Stimulated activated CD8-positive, alpha-beta memory T cell treated with anti-CD3 and anti-CD28 coated beads, Interleukin-7, amount 100 ng/mL, for 24 hours (primary cell): ENCODE measurements at places on chromosomes 7 and 10.

DNA sequence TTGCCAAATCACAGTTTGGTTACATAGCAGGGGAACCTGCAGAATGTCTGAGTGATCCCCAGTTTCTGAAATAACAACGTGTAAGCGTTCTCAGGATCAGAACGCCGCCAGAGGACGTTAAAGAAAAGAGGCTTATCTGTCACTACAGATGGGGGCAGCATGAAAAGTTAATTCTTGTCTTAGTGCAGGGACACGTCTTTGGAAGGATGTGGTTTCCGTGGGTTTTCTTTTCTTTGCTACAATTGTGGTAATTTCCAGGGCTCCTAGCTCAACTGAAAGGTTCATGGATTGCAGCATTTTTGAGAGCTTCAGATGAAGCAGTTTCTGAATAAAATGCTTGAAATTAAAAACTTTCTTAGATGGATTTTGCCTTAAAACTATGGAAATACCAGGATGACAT is 106.6 kb downstream of the PRKCQ start:
- DNase-seq = no peak

DNA sequence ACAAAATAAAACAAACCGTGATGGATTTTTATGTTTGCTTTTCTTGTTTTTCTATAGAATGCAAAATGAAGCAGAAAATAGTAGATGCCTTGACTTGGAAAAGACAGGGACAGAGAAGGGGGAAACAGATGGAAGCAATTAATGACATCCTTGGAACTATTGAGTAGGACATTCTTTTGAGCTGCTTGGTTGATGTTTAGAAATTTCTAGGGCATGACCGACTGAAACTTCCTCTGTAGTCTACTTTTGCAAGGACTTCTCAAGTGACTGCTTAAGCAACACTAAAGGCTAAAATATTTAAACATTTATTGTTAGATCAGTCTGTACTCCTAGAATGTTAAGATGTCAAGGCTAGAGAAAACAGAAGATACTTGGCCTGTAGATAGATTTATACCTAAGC is 49.4 kb downstream of the VCL start:
- no peak for DNase-seq

- no peak for DNase-seq
Measured at GRCh38 chr7:52826515-52827265, 208.7 kb upstream of the POM121L12 start.

DNA sequence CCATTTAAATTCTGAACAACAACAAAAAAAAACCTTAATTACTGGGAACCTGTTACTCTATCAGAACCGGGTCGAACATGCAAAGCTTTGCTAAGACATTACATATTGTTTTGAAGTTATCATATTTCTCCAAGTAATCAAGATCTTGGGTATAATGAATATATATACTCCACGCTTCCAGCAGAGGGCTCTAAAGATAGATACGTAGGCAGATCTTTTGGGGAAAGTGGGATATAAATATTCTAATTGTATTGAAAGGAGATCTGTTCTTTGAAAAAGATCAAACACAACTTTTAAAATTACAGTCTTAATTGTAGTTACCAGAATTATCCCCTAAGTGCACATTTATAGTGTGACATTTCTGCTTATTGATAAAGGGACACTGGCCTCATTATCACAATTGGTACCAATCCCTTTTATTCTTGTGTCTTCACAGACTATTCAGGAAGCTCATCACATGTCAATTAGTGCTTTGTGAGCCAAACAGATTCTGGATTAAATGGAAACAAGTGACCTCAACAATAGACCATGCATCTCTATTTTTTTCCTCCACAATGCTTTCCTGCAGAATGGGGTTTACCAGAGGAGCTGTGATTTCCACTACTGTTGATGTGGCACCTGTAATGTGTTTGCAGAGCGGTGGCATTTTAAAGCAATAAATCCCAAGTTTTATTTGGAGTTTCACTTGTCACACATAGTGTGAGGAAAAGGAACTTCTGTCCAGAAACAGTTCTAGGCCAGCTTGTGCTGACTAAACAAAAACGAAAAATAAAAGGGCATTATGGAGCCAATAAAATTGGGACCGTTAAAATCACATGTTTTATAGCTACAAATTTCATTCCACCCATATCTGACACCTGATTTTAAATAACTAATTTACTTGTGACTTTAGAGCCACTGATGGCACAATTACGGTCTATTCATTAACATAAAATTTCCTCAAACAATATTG is 122.4 kb downstream of the CTTNBP2 start:
- no peak for DNase-seq

GRCh38 chr10:112240441-112240840 is 42.8 kb upstream of the TECTB start:
- no peak for DNase-seq
